ENCODE measurements at places on chromosomes 2 and 18.
A peak's percentile ranks its signal among the peaks of the same experiment; 100 is the strongest.

GRCh38 chr2:235779444-235779896, 285.6 kb downstream of the AGAP1 start:
- DNase-seq = no peak

DNA sequence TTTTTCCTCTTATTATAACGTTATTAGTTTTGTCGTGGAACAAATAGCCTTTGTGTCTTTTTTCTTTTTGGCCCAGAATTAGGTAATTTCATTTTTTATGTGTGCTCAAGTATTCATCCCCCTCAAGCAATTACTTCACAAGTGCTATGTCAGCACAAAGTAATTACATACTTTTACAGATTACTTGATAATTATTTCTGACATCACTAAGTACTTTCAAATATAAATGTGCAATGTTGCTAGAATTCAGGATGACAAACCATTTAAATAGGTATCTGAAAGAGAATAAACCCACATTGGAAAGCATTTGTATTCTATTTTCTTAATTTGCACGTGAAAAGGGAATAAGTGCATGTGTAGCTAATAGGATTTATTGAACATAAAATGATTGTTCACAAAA, 238.2 kb downstream of the CDH7 start:
- DNase-seq = no peak

DNA sequence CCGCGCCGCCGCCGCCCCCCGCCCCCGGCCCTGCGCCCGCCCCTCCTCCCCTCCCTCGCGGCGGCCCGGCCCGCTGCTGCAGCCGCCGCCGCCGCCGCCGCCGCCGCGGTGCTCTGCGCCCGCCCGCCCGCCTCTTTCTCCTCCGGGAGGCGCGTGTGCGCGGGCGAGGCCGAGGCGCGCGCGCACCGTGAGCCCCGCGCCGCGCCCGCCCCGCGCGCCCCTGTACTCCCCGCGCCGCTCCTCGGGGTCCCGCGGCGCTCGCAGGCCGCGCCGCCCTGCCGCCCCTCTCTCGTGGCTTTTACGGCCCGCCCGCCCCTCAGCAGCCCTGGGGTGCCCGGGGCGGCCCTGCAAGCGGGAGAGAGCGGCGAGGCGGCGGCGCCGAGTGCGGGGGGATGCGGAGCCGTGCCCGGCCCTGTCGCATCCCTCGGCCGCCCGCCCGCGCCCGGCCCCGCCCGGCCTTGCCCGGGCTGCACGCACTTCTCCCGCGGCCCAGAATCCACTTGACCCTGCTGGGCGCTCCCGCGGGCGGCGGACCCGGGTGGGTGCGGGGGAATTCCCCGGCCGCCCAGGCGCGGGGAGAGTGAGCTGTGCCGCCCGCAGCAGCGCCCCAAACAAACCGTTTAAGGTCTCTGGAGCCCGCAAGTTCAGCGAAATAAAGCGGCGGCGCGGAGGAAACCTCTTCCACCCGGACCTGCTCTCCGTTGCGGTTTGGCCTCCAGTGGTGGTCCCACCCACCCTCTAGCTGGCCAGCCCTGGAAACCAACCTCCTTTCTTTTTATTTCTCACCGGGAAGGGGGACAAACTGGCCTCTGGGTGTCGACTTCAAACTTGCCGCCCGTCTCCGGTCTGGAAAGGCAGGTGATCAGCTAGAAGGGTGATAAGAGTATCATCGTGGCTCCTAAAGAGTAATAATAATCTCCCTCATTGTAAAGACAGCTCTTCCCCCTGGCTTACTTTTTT, 37.4 kb downstream of the AFF3 start:
- no peak for DNase-seq

DNA sequence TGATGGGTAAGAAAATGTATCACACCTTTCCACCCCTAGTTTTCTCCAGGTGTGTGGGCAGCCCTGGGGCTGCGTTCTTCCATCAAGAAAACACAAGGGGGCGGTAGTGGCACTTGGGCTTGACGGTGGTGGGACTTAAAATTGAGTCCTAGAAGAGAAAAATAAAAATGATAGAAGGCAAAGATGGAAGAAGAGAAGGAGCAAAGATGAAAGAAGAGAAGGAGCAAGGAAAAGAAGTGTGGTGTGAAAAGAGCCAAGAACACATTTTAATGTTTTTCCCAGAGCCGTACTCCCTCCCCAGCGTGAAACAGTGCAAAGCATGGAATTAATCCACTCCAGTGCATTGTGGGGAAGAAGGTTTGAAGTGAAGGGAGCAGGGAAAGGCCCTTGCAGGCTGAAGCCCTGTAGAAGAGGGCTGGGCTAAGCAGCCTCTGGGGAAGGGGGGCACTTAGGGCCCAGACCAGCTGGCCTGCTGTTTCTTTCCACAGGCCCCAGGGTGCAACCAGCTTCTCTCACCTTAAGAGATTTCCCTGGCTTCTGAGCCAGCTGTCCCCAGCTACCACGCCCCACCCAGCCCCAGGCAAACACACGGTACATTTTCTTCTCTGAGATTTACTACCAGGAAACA, 256.8 kb downstream of the RNF152 start:
- no peak for DNase-seq

GRCh38 chr18:51151568-51152511, 45.6 kb downstream of the MEX3C start:
- peak; percentile 41 for DNase-seq

- DNase-seq = no peak
These were observed 687.8 kb downstream of the NUP35 start for GRCh38 chr2:183812091-183812490.

DNA sequence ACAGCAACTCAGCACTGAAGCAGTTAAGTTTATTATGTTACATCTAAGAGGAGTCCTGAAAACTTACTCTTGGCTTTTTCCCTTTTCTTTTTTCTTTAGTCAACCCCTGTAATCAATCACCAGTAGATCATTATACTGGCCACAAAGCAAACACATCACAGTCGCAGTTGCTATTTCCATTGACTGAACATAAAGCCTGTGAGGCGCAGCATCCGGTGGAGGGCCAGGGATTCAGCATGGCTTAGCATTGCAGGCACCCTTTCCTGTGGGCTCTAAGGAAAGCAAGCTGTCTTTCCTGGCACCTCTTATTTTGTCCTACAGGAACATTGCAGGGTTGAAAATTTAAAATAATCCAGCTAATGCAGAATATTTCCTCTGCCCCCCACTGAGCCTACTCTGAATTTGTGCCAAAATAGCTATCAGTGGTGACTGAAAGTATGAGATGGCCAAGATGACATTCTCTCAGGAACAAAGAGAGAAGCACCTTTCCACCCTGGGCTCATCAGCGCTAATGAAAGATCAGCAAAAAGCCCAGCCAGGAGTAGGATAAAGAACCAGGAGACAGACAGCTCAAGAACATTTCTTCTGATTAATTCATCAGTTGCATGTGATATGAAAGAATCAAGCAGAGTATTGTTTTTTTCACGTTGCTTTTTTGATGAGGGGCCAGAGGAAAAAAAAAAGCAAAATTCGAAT, 85.3 kb upstream of the SULT1C3 start:
- DNase-seq = no peak

- no peak for DNase-seq
These were observed 270.8 kb upstream of the DCC start for GRCh38 chr18:52069201-52069600.

- no peak for DNase-seq
These were observed 62.0 kb upstream of the NFU1 start for GRCh38 chr2:69499242-69499641.

DNA sequence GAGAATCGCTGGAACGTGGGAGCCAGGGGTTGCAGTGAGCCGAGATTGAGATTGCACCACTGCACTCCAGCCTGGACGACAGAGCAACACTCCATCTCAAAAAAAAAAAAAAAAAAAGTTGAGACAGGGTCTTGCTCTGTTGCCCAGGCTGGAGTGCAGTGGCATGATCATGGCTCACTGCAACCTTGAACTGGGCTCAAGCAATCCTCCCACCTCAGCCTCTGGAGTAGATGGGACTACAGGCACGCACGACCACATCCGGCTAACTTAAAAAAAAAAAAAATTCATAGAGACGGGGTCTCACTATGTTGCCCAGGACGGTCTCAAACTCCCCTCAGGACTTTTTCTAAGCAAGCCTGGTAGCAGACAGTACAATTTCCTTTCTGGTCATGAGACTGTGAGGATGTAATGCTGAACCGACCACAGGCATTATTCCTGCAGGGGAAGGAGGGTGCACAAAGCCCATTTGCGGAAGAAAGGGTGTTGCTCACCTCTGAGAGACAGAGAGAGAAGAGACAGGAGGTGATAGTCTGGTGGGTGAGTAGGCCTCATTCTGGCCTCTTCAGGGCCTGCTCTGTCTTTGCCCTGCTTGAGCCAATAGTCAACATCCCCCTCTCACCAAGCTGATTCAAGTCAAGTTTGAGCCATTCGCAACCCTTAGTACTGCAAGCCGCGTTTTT, 205.3 kb downstream of the ZFP36L2 start:
- DNase-seq = no peak
